Activated CD8-positive, alpha-beta memory T cell treated with anti-CD3 and anti-CD28 coated beads for 36 hours (primary cell): ENCODE measurements at places on chromosomes 5 and 9. TPM values are rescaled to one million over a fixed set of nuclear protein-coding genes. Genes with fewer than 3 reads are reported as not detected.

The TAF11L10 gene
- not detected for total RNA-seq

The SCAMP1 gene
- total RNA-seq, result 17.1 TPM

The FOCAD gene
- total RNA-seq, result 27.8 TPM

The ADAMTS13 gene
- 0.89 TPM for total RNA-seq

The PCDHGA12 gene
- total RNA-seq, result 0.08 TPM

The RNF183 gene
- not detected for total RNA-seq

The PCDHGA2 gene
- not detected for total RNA-seq

The OBP2B gene
- not detected for total RNA-seq

The MEF2C gene
- 0.15 TPM for total RNA-seq

The TRIM7 gene
- 1.9 TPM for total RNA-seq

The BTNL8 gene
- total RNA-seq, result not detected

The ZNF879 gene
- 2.6 TPM for total RNA-seq

The ZDHHC11B gene
- 0.15 TPM for total RNA-seq

The ADAMTS16 gene
- not detected for total RNA-seq

The ZDHHC11 gene
- total RNA-seq, result 5.9 TPM

The FRMD3 gene
- total RNA-seq, result 0.65 TPM

The PLPPR1 gene
- total RNA-seq, result not detected

The GAPVD1 gene
- 46.3 TPM for total RNA-seq

The SH3PXD2B gene
- 0.17 TPM for total RNA-seq

The KIF4B gene
- 0.04 TPM for total RNA-seq

The PCAT7 gene
- total RNA-seq, result not detected

The AQP3 gene
- total RNA-seq, result 1.7 TPM

The FOXD4L4 gene
- not detected for total RNA-seq

The ROR2 gene
- total RNA-seq, result not detected

The CLIC3 gene
- total RNA-seq, result not detected

The PCDHB5 gene
- not detected for total RNA-seq

The NEUROG1 gene
- not detected for total RNA-seq

The LRRC14B gene
- not detected for total RNA-seq

The MCTP1 gene
- not detected for total RNA-seq

The CDKN2B-AS1 gene
- 0.67 TPM for total RNA-seq

The PRR16 gene
- not detected for total RNA-seq

The SUSD1 gene
- 5.1 TPM for total RNA-seq

The NTNG2 gene
- 1.2 TPM for total RNA-seq

The SLC1A3 gene
- total RNA-seq, result not detected

The LHX2 gene
- not detected for total RNA-seq

The NKD2 gene
- total RNA-seq, result 0.59 TPM
